NCI-H2081 treated with DMSO at 0.1 percent for 48 hours (cell line): ENCODE measurements at places on chromosomes 12 and 14.

GRCh38 chr12:28536088-28536487 lies 345.8 kb downstream of the CCDC91 start:
- DNase-seq = no peak

DNA sequence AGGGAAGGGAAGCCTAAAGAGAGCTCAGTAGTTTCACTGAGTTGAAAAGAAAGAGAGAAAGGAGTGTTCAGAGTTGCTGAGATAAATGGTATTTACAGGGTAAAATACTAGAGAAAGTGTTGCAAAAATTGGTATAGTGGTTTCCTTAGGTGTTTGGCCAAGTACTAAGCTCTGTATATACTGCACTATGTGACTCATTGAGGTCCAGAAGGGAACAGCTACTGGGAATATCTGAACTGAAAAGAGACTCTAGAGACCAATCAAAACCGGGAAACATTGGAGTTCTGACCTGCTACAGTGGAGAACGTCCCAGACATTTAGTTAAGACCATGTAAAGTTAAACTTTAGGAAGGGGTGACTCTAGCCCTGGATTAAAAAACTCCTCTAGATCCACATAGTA lies 42.7 kb upstream of the ALX1 start:
- no peak for DNase-seq

DNA sequence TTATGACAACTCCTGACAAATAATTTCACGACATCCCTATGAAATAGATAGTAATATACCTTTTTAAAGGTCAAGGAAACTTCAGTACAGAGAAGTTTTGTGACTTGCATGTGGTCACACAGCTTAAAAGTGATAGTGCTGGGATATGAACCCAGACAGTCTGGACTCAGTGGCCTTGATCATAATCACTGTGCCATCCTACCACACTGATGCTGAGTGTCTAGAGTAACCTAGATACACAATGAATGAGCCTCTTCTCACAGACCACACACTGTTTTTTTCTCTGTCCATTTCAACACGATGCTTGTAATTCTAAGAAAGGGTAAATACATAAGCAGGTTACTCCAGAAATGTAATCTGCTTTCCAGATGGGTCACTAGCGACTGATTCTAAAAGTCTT lies 88.2 kb downstream of the SYNE2 start:
- no peak for DNase-seq

- no peak for DNase-seq
Observed at GRCh38 chr12:1473418-1473817, 121.0 kb downstream of the FBXL14 start.
